Neural cell (in vitro differentiated cells): ENCODE measurements at places on chromosomes 16 and 17. TPM values are rescaled to one million over a fixed set of nuclear protein-coding genes. Genes with fewer than 3 reads are reported as not detected.

Gene CLDN9
- not detected in 2 replicates for polyA plus RNA-seq

Gene KRT24
- polyA plus RNA-seq: 0.83 TPM in 1 of 2 replicates, not detected in the other

Gene GPATCH8
- 18.5 and 24.5 TPM in 2 replicates for polyA plus RNA-seq

Gene SLC35B1
- 120 and 124 TPM in 2 replicates for polyA plus RNA-seq

Gene PRAC2
- polyA plus RNA-seq: not detected in 2 replicates

Gene CXCL16
- polyA plus RNA-seq: not detected in 2 replicates

Gene C16orf89
- polyA plus RNA-seq: not detected in 2 replicates

Gene CD300A
- 0.35 TPM in 1 of 2 replicates, not detected in the other for polyA plus RNA-seq

Gene MSLN
- 0.40 and 0.63 TPM in 2 replicates for polyA plus RNA-seq

Gene TP53TG3F
- polyA plus RNA-seq: not detected in 2 replicates

Gene GRB2
- polyA plus RNA-seq: 134 and 150 TPM in 2 replicates

Gene SGF29
- polyA plus RNA-seq: 25.5 and 32.8 TPM in 2 replicates

Gene ZNF287
- 12.6 and 13.1 TPM in 2 replicates for polyA plus RNA-seq

Gene CIBAR2
- polyA plus RNA-seq: not detected in 2 replicates

Gene WDR59
- polyA plus RNA-seq: 20.3 and 24.1 TPM in 2 replicates

Gene TPSD1
- not detected in 2 replicates for polyA plus RNA-seq

Gene CASKIN1
- polyA plus RNA-seq: 10.3 and 12.3 TPM in 2 replicates

Gene PDILT
- polyA plus RNA-seq: not detected in 2 replicates

Gene NPIPB9
- polyA plus RNA-seq: 3.1 and 3.5 TPM in 2 replicates

Gene CLEC18B
- polyA plus RNA-seq: 1.6 and 3.4 TPM in 2 replicates

Gene CCL4
- polyA plus RNA-seq: not detected in 2 replicates

Gene SNTB2
- polyA plus RNA-seq: 7.0 and 8.2 TPM in 2 replicates

Gene TBC1D3K
- polyA plus RNA-seq: not detected in 2 replicates
